Stimulated activated CD8-positive, alpha-beta memory T cell treated with anti-CD3 and anti-CD28 coated beads, Interleukin-15, amount 100 ng/mL, for 1 hour (primary cell): ENCODE measurements at places on chromosomes 12 and 14.

DNA sequence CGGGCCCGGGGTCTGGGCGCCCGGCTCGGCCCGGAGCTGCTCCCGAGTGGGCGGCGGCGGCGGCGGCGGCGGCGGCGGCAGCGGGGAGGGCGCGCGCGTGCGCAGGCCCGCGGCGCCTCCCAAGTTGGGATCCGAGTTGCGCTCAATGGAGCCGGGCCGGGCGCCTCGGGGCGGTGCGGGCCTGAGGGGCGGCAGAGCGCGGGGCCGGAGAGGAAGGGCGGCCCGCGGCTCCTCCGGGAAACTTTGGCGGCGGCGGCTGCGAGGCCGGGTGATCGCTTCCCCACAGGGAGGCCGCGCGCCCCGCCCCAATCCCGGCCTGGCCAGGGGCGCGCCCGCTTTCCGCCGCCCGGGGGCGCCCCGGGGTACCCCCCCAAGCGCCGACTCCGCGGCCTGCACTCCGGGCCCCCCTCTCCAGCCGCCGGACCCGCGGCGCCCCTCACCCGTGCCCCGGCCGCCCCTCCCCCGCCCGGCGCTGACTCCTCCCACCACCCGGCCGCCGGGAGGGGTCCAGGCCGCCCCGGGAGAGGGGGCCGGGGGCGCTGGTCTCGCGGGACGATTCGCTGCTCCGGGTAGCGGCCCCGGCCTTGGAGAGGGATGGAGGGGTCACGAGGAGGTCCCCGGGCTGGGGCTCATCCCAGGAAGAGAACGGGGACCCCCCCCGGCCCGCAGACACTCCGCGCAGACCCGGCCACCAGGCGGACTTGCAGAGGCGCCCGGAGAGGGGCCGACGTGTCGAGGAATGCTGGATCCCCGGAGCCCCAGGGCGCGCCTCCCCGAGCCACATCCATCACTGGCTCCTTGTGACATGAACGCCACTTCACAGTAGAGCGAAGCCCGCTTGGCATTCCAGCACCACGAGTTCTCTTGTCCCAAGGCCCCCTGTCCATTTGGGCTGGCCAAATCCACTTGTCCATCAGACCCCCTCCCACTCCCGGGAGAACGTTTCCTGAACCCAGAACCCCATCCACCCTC lies at the start of gene RILPL1:
RILPL1 (minus strand) TSS at position 48 of the 972 bp plus-strand sequence. CDS start 237 bp downstream, outside the sequence.
- no peak for DNase-seq

DNA sequence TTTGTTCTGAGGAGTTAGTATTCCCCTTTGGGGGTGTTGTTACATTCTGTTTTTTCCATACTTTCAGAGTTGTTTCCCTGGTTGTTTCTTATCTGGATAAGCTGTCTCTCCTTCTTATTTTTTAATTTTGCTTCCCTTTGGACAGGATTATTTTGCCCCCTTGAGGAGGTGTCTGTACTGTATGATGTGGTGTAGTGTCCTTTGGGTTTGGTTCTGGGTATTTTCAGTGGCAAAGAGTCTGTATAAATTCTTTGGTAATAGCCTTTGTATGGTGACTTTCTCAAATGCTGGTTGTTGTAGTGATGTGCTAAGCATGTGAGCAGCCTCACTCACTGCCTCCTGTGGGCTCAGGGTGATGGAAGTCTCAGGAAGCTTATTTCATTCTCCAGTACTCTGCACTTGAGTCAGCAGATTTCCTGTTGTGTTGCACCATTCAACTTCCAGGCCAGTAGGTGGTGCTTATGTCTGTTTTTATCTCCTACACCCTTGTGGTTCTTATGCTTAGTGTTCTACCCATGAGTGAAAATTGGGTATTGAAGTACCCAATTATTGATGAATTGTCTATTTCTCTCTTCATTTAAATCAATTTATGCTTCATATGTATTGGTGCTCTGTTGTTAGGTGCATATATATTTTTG lies 103.3 kb upstream of the PMCH start:
- no peak for DNase-seq

- no peak for DNase-seq
Measured at GRCh38 chr14:24238123-24238522, 4.3 kb downstream of the TINF2 start.

DNA sequence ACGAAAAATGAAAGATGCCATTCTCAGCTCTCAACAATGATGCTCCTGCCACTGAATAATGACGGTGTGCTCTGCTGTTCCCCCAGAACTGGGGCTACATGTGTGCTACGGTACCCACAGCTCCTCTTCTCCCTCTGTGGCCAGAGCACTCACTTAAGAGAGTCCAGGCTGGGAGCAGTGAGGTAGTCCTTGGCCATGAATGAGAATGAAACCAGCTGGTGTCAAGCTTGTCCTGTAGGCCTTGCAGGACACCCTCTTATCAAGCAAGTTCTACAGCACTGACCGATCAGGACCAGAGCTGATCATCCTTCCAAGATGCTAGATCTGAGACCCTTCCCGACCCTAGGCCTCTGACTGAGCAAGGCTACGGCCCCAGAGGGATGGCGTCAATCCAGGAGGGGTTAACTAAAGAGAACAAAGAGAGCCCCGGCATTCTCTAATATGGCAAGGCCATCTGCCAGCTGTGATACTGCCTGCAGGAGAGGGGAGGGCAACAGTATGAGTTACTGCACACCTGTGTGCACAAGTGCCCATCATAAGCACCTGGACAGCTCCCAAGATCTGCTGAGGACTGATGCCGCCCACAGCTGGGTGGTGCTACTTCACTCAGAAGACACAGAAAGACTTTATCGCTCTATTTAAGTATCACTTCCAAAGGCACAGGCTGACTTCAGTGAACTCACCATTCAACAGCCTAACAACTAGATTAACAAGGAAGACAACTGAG lies 30.5 kb downstream of the APPL2 start:
- no peak for DNase-seq

DNA sequence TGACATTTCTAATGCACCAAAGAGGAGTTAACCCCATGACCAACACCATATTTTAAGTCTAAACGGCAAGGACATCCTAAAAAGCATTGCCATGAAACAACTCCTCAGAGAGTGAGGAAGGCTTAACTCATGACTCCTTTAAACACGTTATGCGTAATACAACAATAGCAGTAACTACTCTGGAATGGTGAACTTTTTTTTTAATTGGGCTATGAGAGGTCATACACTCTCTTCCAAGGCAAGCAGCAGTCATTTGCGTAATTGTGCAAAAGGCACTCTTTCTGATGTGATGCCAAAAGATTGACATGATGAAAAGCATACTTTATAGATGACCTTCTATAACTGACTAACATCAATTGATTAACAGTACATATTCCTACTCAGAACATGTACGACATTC lies 39.4 kb downstream of the RHOJ start:
- DNase-seq = no peak

DNA sequence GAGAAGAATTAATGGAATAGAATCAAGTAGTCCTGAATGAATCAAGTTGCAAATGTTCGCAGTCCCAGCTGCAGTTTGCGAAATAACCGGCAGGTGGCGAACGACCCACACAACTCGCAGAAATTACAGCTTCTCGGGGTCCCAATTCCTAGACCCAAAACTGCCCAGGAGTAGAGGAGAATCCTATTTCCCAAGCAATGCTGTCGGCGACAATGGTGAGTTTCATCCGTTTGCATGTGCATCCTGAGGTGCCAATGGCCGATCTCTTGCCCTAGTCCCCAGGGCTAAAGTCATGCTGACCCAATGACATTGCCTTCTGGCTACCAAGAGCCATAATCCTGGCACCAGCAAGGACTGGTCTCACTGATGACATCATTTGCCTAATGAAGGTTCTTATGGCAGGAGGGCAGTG lies 8.5 kb upstream of the ASCL1 start:
- DNase-seq = peak; percentile 35

DNA sequence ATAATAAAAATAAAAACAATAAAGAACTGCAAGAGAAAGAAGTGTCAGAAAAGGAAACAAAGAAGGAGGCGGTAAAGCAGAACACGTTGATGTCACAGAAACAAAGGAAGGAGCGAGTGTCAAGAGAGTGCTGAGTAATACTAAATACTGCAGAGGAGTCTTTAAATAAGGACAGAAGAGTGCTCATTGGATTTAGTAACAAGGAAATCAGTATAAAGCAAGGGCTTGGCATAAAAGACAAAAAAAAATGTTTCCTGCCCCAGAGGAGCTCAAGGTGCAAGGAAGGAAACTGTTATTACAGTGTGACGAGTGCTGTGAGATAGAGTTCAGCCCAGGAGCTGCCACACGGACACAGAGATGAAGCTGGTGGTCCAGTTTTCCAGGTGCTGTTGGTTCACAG lies 8.4 kb upstream of the TUBA1A start:
- DNase-seq = no peak

DNA sequence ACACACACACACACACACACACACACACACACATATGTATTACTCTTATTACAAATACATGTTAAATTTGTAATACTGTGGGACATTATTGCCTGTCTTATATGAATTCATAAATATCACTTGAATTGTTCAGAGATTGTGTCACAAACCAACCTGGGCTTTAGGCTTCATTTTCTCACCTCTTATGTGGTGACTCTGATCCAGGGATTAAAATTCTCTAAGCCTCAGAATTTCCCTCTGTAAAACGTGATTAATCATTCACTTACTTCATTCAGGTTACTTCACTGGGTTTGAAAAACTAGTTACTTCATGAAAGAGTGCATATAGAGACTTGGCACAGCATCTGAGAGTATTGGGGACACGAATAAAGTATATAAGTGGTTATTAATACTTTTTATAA lies 240.3 kb upstream of the PDZRN4 start:
- DNase-seq = no peak

GRCh38 chr12:116547955-116548501 lies 11.2 kb upstream of the MAP1LC3B2 start:
- DNase-seq = no peak

- no peak for DNase-seq
Measured at GRCh38 chr14:74599946-74600345, 12.1 kb downstream of the LTBP2 start.

GRCh38 chr12:40158592-40159111 lies 52.8 kb upstream of the SLC2A13 start:
- no peak for DNase-seq

GRCh38 chr14:58744801-58745394 lies 107.1 kb downstream of the DACT1 start:
- no peak for DNase-seq

DNA sequence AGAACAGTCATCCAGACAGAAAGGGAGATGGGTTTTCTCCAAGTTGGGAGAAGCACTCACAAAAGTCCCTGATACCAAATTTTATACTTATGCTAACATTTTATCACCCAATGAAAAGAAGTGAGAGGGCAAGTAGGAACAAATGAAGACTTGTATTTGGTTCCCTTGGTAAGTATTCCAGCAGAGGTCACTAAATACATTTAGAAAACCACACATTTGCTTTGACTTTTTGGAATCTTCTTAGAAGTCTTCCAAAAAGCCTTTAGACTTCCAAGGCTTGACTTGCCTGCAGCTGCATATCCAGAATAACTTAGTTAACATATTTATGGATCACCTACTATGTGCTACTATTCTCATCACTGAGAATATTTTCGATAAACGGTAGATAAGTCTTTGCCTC lies 3.1 kb upstream of the GYS2 start:
- no peak for DNase-seq

- no peak for DNase-seq
Measured at GRCh38 chr12:64521833-64522232, 69.9 kb downstream of the TBK1 start.

DNA sequence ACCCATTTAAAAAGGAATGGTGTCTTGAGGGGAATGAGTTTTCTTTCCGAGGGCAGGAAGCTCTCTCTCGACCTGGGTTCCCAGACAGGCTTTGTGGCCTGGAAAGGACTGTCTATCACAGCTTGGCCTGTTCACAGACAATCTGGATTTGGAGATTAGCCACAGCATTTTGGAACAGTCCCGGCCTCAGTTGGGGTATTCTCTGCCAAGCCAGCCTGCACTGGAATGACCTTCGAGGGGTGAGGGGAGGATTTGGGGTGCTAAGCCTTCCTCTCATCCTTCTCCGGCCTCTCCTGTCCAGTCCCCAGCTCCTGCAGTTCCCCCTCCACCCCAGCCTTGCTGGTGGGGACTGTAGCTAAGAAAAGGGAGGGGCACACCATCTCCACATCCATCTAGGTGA lies 13.0 kb downstream of the TBX5 start:
- DNase-seq = no peak

DNA sequence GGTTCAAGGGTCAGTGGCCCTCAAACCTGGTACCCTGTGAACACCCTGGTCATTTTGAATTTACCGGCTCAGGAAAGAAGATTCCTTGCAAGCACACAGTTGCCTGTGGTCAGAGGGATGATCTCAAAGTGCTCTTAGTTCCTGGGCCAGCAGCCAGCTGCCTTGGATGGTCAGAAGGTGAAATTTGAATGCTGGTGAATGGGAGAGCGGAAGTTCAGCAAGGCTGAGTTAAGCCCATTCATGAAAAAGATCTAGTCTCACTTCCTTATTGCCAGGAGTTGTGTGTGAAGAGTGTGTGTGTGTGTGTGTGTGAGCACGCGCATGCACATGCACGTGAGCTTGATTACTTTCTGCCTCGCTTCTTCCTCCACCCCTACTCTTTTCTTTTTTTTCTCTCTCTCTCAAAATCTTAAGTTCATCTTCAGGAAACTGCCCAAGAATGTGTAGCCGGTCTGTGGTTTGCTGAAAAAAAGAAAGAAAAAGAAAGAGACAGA lies 155.5 kb upstream of the CCND2 start:
- DNase-seq = no peak

DNA sequence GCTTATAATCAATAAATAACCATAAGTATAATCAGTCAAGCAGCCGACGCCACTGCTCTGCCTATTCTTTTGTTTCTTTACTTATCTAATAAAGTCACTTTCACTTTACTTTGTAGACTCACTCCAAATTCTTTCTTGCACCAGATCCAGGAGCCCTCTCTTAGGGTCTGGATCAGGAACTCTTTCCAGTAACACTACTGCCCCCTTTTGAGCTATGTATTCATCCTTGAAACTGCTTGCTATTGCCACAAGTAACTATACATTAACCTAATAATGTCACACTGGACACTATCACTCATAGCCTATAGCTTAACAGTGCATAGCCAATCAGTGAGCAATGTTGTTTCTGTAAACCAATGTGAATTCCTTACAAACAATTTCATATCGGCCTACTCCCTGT lies 2.8 kb upstream of the NID2 start:
- DNase-seq = no peak

GRCh38 chr12:83954956-83955601 lies 957.5 kb downstream of the SLC6A15 start:
- DNase-seq = no peak
